ENCODE measurements at places on chromosomes 7 and 10.
A peak's percentile ranks its signal among the peaks of the same experiment; 100 is the strongest.

DNA sequence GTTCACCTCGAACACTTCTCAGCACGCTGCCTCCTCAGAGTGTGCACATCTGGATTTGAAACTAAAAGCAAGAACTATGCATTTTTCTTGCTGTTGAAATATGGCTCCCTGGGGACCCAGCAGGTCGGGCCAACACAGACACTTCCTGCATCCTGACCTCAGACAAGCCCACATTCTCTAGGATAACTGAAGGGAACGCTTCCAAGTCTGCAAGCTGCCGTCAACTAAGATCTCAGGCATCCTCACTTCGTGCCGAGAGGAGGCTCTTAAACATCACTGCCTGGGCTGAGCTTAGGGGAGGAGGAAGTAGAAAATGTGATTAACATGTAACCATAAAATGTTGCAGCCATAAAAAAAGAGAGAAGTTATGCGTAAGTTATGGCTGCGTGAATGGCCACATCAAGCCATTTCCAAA is 65.5 kb downstream of the PYROXD2 start:
- DNase-seq = peak; percentile 98

- DNase-seq = no peak
Observed at GRCh38 chr10:24756283-24756682, 32.6 kb upstream of the ARHGAP21 start.

DNA sequence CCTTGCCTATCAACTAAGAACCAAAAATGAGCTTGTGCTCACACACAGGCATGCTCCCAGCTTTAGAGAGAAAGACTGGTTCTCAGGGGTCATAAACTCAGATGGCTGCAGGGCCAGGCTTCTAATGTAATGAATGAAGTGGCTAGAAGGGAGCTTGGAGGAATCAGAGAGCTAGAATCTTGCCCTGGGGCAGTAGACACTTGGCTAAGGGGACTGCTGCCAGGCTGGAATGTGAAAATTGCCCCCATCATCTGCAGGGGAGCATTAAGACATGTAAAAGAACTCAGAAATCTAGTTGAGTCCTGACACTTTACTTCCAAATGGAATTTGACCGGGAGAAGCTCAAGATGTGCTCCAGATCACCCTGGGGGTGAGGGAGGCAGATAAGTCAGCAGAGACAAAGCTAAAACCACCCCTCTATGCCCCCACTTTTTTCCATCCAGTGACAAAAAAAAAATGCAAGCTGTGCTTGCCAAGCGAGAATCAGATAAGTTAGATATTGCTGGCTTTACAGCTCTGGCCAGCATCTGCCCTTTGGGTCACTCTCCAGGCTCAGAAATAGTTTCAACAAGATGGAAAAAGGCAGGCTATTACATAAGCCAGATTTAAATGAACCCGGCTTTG is 2.3 kb upstream of the SLC16A9 start:
- DNase-seq = no peak

DNA sequence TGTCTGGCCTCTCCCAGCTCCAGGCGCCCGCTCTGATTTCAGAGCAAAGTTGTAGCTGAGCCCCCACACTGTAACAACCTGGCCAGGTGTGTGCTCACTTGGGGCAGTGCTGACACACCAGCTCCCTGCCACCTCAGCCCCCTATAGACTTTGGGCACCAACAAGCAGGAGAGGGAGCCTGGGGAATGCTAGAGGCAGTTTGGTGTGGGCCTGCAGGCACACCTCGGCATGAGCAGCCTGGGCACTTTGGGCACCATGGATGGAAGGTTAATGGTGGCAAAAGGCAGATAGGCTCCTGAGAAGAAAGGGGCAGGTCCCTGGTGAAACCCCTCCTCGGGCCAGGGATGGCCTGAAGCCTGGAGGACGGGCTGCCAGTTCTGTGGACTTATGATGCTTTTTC is 212.7 kb upstream of the GNAI1 start:
- no peak for DNase-seq

GRCh38 chr7:7505915-7506314 is 29.8 kb downstream of the COL28A1 start:
- DNase-seq = no peak

DNA sequence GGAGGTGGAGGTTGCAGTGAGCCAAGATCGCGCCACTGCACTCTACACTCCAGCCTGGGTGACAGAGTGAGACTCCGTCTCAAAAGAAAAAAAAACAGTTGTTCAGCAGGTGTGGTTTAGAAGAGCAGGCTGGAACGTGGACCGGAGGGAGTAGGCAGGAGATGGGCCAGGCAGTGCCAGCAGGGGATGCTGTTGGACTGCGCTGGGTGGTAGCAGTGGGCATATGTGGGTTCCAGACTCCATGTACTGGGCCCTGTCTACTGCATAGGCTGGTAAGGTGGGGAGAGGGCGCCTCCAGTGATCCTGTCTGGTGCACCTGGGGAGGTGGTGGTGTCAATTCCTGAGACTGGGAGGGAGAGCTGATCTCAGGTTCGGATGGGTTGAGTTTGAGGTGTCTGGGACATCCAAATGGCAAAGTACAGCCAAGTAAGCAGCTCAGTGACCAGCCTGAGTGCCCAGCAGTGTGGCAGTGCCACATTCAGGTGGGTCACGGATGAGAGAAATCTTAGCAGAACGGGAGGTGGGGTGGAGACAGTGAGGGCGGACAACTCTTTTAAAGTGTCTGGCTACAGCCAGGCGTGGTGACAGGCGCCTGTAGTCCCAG is 25.9 kb downstream of the SFXN4 start:
- peak; percentile 15 for DNase-seq

DNA sequence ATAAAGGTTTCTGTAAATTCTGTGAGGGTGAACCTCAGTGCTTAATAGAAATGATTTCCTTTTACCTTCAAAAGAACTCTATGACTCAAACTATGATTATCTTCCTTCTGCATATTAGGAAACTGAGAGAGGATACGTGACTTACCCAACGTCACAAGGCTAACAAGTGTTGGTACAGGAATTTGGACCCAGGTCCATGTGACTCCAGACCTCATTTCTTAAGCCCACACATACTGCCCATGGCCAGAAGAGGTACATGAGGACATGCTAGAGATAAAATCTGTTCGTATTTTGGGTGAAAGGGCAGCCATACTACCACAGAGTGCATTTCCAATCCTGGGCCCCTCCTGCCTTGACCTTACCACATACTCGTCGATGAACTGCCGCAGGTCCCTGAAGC is 61.5 kb upstream of the TM9SF3 start:
- DNase-seq = no peak

GRCh38 chr10:99984211-99985034 is 25.3 kb downstream of the DNMBP start:
- DNase-seq = peak; percentile 47

DNA sequence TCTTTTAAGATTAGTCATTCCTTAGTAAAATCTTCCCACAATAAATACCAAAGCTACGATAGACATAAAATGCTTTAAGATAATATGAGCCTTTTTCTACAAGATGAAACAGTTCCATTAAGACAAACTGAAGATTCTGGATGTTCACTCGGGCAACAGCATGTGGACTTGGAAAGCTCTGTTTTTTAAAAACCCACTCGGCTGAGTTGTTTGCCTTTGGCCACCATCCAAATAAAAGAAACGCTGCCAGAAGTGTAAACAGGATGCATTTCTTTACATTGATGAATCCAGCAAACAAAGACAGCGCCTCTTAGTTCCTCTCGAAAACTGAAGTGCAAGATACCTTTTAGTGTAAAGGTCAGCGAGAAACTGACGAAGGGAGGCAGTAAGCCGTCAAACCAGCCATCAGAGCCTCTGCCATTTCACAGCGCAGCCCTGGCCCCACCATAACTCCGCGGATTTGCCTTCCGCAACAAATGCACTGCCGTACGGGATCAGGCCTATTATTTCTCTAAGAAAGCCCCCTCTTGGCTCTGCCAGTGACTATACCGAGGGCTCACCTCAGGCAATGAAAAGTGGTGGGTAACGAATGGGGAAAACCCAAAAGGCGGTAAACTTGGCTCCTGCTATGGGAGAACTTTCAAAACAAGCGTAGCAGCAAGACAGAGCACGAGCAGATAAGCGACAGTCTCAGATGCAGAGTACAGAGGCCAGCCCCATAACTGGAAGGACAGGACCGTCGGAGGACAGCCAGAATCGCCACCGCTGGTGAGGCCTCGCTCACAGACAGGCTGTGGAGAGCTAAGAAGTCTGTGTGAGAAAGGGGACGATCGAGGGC is 41.4 kb downstream of the GNA12 start:
- peak; percentile 34 for DNase-seq

DNA sequence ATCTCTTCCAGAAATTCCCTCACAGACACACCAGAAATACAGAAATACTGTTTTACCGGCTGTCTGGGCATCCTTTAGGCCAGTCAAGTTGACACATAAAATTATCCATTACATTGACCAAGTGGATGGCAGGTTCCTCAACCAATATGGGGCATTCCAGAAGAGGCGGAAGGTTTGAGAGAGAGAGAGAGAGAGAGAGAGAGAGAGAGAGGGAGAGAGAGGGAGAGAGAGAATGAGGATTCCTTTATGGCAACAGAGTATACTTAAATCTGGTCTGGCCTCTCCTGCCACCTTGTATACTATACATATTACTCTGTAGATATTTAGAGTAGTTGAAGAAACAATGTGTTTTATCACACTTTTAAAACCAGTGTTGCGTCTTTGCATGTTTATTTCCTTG is 214.1 kb downstream of the CAMK1D start:
- no peak for DNase-seq

DNA sequence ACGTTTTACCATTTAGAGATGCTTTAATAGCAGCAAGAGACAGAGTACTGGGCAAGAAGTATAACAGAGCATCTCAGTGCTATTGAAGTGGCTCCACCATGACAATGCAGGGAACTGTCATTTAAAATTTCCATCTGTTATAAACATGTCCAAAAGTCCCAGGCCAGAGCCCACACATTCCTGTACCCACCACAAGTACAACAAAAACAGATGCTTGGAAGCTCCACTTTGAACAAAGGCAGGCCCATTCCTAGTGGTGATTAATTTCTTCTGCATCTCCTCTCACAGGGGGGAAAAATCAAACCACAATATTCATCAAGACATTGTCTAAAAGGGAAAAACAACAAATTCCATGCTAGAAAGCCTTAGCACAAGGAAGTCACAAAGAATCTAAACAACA is 627.9 kb downstream of the PARD3 start:
- no peak for DNase-seq

DNA sequence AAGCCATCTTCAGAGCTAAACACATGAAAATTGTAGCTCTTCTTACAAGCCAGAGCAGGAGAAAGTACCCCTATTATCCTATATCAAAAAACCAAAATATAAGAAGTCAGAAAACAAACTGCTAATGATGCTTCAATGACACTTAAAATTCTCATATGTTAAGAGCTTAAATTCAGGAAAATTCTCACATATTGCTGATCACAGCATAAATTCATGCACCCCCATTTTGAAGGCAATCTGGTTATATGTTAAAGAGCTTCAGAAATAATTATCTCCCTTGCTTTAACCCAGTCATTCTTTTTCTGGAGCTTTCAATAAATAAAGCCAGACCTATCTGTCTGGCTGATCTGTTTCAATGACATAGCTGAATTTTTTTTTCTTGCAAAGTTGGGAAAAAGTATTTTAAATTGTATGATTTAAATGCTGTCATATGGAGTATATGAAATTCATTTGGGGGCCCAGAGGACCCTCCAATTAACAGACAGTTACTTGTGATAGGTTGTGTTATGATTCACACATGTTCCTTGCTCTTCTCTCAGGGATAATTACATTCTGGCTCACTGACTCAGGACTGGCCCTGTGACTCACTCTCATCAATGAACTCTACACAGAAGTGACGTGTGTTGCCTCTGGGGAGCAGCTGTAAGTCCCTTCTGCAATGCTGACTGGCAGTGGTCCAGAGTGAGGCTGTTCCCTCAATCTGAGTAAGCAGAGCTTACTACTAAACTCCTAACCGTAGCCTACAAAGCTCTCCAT is 85.2 kb downstream of the HGF start:
- peak; percentile 100 for DNase-seq

GRCh38 chr7:129144095-129144833 is at the start of gene TSPAN33:
TSS of gene TSPAN33 (plus strand) at chr7:129144707. CDS start at chr7:129144981, 274 bp downstream.
- peak; percentile 51 for DNase-seq

GRCh38 chr10:14253711-14254110 is 77.0 kb downstream of the FRMD4A start:
- no peak for DNase-seq

DNA sequence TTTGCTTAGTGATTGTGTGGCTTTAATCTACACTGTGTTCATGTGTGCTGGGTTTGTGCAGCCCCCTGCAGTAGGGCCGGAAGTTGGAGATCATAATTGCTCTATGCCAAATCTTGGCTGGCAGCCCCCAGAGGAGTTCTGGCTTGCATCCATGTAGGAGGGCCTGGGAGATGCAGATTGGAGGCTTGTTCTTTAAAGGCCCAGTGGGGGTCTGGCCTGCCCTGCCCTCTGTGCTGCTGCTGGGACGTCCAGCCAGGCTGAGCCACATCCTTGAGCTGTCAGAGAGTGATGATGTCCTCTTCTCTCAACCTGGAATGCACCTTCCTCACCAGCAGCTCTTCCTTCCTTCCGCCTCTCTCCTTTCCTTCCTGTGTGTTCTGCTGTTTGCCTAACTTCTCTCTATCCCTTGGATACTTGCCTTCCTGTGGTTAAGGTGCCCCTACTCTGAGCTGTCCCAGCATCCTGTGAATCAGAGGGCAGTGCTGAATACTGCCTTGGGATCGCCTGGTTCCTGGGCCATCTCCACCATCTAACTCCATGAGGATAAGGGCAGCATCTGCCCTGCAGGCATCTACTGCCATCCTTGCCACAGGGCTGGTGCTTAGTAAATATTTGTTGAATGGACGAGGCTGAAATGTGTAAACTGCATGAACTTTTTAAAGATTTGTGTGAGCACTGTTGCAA is 30.2 kb downstream of the DOCK1 start:
- peak; percentile 33 for DNase-seq

- no peak for DNase-seq
Observed at GRCh38 chr7:31370609-31371008, 30.1 kb upstream of the NEUROD6 start.

DNA sequence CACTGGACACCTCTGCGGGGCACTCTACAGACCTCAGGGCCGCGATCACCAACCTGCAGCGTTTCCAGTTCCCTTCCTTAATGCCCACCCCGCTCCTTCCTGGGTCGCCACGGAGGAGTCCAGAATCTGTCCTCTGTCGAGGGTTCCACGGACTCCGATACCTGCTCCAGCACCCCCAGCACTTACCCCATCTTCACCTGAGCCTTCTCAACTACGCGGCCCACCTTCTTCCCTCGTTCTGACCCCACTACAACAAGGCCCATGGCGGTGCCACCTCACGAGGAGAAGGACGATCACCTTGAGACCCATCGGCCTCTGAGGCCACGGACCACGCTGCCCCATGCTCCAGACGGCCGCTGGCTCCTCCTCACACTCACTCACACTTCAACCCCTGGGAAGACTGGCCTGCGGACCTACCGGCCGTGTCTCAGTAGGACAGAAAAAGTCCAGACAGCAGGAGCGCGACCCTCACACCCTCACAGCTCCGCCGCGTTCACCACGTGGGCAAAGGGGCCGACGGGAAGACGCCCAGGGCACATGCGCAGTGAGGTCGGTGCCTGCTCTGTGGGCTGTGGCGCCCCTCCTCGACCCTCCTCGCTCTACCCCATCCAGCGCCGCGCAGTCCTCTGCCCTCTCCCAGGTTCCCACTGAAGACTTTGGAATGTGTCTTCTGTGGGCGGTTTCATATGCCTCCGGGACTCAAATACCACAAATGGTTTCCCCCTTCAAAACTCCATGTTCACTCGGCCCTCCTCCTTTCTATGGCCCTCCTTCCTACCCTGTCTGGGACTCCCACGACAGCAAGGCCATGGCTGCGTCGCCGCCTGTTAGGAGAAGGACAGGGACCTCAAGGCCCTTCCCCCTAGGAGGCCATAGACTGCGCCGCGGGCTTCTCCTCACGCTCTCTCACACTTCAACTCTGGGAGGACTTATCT is 193.9 kb upstream of the PHF14 start:
- DNase-seq = no peak

Measured in HFFc6 (cell line).